Upper lobe of left lung (tissue), 6 donors: ENCODE measurements at places on chromosomes 1 and 21. TPM values are rescaled to one million over a fixed set of nuclear protein-coding genes. Genes with fewer than 3 reads are reported as not detected.

The OLIG2 gene
- not detected for total RNA-seq

The S100A7A gene
- not detected for total RNA-seq

The ARPC5 gene
- 193 TPM for total RNA-seq

The TESK2 gene
- total RNA-seq: 6.0 TPM

The SERPINC1 gene
- not detected for total RNA-seq

The DEPDC1 gene
- 1.5 TPM for total RNA-seq

The KIRREL1 gene
- total RNA-seq: 28.3 TPM

The S100B gene
- 4.5 TPM for total RNA-seq

The FCMR gene
- 6.2 TPM for total RNA-seq

The TMEM81 gene
- 7.2 TPM for total RNA-seq

The TMEM269 gene
- 0.20 TPM for total RNA-seq

The TRPM2 gene
- 2.2 TPM for total RNA-seq

The YBEY gene
- 26.2 TPM for total RNA-seq

The AXDND1 gene
- total RNA-seq: not detected

The IER5 gene
- total RNA-seq: 19.9 TPM

The TSPAN1 gene
- 109 TPM for total RNA-seq

The LCA5L gene
- 1.9 TPM for total RNA-seq

The TCHHL1 gene
- not detected for total RNA-seq

The DCDC2B gene
- 7.4 TPM for total RNA-seq

The NADK gene
- 279 TPM for total RNA-seq

The PROK1 gene
- not detected for total RNA-seq

The CHD5 gene
- total RNA-seq: 1.0 TPM

The LIX1L gene
- total RNA-seq: 25.2 TPM

The STIL gene
- total RNA-seq: 1.1 TPM

The IL12RB2 gene
- 0.89 TPM for total RNA-seq

The SPATC1L gene
- 22.0 TPM for total RNA-seq
